Activated T-cell treated with anti-CD3 and anti-CD28 coated beads, Interleukin-2, amount 50 U/mL, for 4 hours (primary cell): ENCODE measurements at places on chromosomes 3 and 15. TPM values are rescaled to one million over a fixed set of nuclear protein-coding genes. Genes with fewer than 3 reads are reported as not detected.

Gene NANOGP8
- not detected for total RNA-seq

Gene ADGRG7
- total RNA-seq, result not detected

Gene SEMA3B
- 0.55 TPM for total RNA-seq

Gene CHRFAM7A
- 0.29 TPM for total RNA-seq

Gene BCL2A1
- 274 TPM for total RNA-seq
